Mesenchymal stem cell (in vitro differentiated cells and primary cell): ENCODE measurements at places on chromosomes 12 and 14.

DNA sequence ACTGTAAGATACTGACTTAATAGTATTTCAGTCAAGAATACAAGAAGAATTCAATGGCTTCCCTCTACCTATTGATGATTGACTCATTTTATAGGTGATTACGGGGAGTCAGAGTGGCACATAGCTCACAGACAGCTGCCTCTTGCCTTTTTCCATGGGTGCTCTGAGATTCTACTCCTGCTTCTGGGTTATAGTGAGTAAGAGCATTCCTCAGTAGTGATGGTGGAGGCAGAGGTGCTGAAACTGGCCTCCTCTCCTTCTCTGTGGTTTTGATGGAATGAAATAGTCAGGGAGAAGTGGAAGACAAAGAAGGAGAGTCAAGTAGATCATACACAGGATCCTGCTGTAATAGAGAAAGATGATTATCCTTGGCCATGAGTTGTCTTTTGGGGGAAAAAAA lies 438.2 kb upstream of the FAR2 start:
- DNase-seq = peak; percentile 59

GRCh38 chr14:30243207-30243606 lies 315.6 kb upstream of the PRKD1 start:
- no peak for DNase-seq

- DNase-seq = peak; percentile 96
Measured at GRCh38 chr12:65306366-65307168, 28.1 kb downstream of the MSRB3 start.

DNA sequence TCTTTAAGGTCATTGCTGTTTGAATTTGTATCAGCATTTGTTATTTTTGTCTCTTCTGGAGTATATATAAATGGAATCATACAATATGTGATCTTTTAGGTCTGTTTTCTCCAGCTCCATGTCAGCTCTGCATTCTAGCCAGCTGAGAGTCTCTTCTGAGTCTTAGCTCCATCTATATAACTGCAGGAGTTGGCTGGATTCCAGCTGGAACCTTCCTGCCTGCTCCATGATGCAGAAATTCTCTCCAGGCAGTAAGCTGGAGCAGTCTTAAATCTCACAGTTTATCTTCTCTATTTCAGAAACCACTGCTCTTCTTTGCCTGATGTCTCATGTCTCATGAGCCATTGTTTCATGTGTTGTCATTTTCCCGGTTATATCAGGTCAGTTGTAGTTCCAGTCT lies 827.6 kb downstream of the NRXN3 start:
- peak; percentile 25 for DNase-seq

- no peak for DNase-seq
Measured at GRCh38 chr12:125050446-125050845, 14.8 kb upstream of the AACS start.

DNA sequence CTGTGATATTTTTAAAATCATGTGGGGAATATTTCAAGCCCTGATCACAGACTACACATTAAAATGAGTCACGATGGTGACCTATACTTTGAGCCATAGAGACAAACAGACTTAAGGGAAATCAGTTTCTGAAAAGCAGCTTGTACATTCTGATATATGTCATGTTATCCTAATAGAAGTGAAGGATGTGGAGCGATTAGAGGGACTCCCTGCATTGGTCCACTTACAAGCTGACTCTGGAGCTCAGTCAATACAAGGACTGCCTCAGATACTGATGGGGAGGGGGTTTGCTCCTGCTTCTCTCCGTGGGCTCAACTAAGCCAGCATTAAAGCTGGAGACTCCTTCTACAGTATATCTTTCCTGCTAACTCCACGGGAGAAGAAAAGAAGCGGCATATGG lies 173.5 kb downstream of the ALG10B start:
- no peak for DNase-seq

GRCh38 chr14:101704140-101704539 lies 57.4 kb upstream of the PPP2R5C start:
- DNase-seq = no peak

GRCh38 chr14:100472491-100472890 lies 114.7 kb downstream of the BEGAIN start:
- DNase-seq = no peak

DNA sequence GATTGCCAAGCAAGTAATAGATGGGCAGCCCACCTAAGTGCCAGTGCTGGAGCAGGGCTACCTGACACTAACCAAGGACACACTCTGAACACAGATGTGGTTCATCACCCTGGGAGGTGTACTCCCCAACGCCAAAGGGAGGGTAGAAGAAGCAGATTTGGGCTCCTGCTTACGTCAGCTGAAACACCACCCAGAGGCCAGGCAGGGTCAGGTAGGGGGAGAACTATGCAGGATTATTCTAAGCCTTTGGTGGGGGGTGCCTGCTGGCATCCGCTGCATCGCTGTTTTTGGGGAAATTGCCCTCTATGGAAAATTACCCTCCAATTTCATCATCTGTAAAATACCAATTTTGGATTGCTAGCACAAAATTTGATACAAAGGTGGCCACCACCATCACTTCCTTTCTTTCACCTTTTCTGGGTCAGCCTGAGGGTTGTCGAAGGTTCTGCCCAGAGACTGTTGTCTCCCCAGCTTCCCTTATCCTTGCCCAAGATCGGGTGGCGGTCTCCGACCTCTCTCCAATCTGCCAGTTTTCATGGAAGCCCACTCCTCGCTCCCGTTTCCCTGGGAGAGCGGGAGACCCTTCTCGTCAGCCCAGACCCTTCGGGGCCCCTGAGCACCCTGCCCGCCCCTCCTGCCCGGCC lies 535 bp downstream of the BIN2 start:
- no peak for DNase-seq

DNA sequence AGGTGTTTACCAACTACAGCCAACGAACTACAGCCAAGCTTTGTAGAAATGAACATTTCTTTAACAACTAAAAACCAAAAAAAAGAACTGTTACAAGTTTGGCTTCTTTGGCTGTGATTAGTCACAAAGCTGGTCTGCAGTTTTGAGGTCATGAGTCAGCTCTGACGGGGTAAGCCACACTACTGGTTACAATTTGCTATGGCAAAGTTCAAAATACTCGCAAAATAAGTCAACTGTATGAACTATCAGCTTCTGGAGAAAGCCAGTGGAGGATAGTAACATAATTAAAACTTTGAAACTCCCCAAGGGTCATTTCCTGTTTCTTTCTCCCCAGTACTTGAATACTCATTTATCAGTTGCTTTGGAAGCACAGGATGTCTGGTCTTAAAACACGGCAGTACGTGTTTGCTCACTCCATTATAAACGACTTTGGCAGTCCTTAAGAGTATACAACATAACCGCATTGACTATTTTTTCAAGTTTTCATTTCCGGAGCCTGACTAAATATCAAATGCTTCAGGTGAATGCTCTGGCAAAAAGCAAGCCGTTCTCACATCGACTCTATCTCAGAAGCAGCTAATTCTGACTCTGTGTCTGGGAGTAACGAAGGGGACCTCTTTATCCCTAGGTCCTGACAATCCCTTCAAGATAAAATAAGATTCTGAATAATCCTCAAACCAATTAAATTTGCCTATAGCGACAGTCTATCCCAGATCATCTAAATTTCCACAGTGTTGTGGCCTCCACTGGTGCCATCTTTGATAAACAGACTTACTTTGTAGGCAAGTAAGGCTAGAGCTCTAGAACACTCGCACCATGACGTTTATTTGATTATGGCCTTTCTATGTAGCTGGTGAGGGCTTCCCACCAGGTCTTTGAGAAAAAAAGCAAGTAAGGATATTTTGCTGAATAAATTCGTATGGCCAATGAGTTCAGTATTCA lies 10.6 kb downstream of the PHLDA1 start:
- peak; percentile 99 for DNase-seq

GRCh38 chr12:93882763-93883162 lies 205.6 kb downstream of the CRADD start:
- DNase-seq = no peak

DNA sequence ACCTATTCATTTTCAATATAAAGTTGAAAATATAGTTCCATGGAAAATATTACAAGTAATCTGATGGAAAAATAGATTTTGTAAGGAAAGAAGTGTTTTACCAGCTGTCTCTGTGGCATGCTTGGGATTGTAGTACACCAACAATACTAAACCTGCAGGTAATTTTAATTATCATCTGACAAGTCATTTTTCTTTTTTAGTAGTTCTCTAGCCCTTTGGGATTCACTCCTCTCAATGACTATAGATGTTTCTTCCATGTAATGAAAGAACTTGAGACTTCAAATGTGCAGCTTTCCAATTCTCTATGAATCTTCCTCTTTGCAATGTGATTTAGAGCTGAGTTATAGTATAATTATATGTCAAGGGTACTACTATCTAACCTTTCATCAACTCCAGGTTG lies 14.7 kb upstream of the LIN7A start:
- DNase-seq = no peak

- DNase-seq = no peak
Measured at GRCh38 chr12:32926963-32927362, 30.4 kb upstream of the PKP2 start.

GRCh38 chr12:38892087-38892786 lies 13.2 kb downstream of the CPNE8 start:
- peak; percentile 83 for DNase-seq

DNA sequence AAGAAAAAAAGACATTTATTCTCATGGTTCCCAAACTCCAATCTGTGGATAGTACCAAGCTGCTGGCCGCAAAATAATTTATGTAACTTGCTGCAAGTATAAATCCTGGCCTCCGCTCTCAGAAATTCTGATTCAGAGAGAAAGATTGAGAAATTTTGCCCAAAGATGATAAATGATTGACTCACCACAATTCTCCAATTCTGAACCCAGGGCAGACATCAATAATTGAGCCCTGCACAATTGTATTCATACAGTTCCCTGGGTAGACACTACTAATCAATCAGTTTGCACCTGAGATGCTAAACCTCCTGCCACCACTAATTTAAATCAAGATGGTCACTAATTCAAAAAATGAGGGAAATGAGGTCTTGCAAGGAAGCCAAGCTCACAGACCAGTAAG lies 38.2 kb downstream of the TRPV4 start:
- DNase-seq = no peak

DNA sequence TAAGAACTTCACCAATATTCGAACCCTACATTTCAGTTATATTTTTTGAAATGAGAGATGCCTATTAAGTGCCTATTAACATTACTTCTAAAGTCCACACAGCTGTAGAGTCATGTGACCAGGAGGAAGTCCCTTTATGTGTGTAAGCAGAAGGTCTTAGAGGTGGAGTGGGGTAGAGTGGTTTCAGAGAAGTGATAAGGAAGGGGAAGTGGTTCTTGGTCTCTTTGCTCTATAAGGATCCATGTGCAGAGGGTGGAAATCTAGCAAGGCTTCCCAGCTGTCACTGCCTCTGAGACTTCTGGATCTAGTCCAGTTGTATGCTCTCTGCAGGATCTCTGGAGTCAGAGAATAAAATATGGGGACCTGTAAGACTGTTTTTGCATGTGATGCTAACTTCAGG lies 673.9 kb downstream of the FLRT2 start:
- no peak for DNase-seq

GRCh38 chr12:122732170-122732569 lies 1.5 kb upstream of the HCAR1 start:
- no peak for DNase-seq

DNA sequence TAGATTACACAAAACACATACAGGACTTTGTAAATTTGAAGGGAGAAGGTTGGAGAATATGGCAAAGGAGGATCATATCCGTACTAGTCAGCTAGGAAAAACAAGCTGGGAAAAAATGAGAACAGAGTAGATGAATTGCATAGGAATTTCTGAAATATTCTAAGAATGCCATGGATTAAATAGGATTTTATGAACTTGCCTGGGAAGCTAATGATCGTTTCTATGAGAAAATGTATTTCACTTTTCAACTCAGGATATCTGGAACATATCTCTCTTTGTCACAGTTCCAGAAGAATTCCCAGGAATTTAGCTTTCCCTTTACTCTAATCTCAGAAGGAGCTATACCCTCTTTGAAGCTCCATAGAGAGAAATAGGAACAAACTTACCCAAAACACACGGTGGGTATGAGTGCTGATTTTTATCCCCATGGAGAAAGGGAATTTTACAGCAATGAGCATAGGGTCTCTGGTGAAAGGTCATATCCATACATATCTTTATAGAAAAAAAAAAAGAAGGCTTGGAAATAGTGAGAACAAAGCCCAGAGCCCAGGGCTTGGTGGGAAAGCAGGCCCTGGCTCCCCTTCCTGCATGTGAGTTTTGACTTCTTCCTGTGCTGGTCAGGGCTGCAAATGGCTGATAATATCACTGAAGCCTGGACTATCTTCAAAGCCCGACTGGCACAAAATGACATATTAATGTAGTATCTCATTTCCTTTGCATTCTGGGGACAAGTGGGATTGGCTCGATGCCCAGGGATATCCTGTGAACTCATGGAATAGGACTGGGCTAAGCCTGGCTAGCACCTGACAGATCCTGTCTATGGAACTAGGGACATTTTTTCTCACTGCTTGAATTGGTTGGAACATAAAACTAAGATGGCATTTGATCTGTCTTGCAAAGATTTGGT lies 136.3 kb downstream of the AEBP2 start:
- DNase-seq = peak; percentile 80

DNA sequence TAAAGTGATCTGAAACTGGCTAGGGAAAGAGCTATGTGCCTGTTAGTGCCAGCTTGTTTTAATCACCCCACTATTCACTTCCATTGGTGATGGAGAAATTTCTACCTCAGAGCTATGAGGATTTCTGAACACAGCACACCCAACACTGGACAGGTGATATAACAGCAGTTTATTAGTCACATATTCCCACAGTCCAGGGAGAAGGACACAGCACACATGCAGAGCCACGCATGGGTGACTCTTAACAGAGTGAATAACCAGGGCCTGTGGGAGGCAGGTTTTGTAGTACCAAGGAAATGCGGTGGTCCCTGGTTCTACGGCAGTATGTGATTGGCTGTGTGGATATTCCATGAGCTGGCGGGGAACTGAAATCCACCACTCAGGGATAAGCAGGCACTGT lies 455.1 kb downstream of the BTG1 start:
- DNase-seq = no peak

- DNase-seq = no peak
Measured at GRCh38 chr12:104641862-104642261, 185.1 kb downstream of the CHST11 start.

DNA sequence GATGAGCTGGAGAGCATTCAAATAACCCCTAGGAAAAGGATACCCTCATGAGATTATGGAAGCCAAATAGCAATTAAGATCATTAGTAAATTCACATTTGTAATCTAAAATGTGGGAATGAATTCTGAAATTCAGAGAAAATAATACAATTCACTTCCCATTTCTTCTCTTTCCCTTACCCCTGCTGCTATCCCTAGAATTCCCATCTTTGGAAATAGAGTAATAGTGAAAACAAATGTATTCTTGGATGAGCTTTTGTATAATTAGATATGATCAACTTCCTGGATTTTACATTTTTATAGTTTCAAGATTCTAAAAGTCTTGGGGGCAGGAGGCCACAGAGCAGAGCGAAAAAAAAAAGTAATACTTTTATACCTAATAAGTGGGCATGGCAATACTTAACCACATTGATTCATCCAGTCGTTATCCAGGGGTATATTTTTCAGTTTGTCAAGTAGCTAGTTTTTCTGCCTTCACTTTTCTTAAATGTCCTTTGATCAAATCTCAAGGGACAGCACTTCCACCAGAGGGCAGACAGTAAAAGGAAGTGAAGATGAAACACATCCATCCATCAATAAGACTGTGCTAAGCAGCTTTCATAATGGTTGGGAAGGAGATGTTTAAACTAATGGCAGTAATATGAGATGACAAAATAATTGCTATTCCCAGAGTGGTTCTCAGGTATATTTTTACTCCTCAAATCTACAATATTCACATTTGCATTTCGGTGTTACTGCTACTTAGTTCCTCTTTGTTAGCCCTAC lies 401.3 kb downstream of the DIO2 start:
- peak; percentile 33 for DNase-seq
